Epithelial cell of prostate (primary cell): ENCODE measurements at places on chromosomes 7 and 10.

GRCh38 chr7:75716992-75717626 lies 21.6 kb downstream of the HIP1 start:
- DNase-seq = no peak

- DNase-seq = no peak
Measured at GRCh38 chr7:46034056-46034768, 113.1 kb upstream of the IGFBP3 start.

DNA sequence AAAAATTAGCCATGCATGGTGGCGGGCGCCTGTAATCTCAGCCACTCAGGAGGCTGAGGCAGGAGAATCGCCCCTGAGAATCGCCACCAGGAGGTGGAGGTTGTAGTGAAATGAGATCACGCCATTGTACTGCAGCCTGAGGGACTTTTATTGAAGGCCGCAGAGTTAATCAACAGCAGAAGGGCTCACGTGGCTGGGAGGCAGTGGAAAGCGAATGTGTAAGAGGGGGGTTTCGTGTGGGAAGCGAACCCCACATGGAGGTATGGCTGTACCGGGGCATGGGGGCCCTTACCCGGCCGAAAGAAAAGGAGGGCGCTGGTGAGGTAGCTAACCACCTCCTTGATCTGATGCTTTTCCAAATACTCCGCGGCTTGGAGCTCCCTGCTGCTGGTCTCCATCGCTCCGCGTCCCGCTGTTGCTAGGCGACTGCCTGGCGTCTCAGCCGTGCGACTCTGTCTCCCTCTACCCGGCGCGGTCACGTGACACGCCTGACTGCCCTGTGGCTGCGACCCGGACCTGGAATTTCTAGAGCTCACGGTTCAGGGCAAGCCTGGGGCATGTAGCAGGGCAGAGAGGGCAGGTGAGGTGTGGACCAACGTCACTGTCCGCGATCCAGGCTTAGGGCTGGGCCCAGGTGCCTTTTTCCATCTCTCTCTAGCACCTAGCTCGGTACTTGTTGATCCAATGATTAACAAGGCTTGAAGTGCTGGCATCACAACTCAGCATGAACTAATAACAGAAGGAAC lies at the start of gene EFCAB10:
Gene EFCAB10 (minus strand): TSS at position 428 of the 746 bp plus-strand sequence. CDS start 30 bp downstream, at position 398.
- peak; percentile 8 for DNase-seq

DNA sequence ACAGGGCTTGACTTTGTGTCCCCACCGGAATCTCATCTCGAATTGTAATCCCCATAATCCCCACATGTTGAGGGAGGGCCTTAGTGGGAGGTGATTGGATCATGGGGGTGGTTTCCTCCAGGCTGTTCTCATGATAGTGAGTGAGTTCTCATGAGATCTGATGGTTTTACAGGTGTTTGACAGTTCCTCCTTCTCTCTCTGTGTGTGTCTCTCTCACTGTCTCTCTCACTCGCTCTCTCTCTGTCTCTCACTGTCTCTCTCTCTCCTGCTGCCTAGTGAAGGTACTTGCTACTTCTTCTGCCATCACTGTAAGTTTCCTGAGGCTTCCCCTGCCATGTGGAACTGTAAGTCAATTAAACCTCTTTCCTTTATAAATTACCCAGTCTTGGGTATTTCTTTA lies 289.8 kb upstream of the HABP2 start:
- no peak for DNase-seq

GRCh38 chr10:119834188-119834587 lies 38.5 kb downstream of the MCMBP start:
- peak; percentile 18 for DNase-seq

- no peak for DNase-seq
Measured at GRCh38 chr10:10989669-10990068, 28.0 kb upstream of the CELF2 start.

- no peak for DNase-seq
Measured at GRCh38 chr7:158953912-158954311, 97.6 kb downstream of the DYNC2I1 start.

DNA sequence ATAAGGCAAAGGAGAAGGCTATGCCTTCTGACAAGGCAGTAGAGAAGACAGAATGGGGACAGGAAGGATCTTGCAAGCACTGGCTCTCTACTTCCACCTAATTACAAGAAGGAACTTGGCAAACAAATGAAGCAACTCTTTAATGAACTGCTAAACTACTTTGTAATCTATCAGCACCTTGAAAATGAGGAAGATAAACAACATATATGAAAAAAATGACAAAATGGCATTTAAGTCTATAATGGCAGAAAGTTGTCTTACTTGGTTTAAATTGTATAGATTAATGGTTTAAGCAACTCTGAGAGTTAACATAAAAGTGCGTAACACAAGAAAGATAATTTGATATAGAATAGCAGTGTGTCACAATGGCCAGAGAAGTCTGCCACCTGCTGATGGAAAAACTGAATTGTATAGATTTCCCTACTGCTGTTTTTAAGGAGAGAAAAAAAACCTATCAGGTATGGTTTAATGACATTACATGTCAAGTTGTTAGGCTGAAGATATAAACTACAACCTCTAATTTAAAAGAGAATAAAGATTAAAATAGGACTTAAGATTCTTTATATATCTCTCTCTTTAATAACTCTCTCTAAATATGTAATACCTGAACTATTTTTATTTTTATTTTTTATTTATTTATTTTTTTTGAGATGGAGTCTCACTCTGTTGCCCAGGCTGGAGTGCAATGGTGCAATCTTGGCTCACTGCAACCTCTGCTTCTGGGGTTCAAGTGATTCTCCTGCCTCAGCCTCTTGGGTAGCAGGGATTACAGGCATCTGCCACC lies 11.8 kb downstream of the NT5C3A start:
- no peak for DNase-seq

DNA sequence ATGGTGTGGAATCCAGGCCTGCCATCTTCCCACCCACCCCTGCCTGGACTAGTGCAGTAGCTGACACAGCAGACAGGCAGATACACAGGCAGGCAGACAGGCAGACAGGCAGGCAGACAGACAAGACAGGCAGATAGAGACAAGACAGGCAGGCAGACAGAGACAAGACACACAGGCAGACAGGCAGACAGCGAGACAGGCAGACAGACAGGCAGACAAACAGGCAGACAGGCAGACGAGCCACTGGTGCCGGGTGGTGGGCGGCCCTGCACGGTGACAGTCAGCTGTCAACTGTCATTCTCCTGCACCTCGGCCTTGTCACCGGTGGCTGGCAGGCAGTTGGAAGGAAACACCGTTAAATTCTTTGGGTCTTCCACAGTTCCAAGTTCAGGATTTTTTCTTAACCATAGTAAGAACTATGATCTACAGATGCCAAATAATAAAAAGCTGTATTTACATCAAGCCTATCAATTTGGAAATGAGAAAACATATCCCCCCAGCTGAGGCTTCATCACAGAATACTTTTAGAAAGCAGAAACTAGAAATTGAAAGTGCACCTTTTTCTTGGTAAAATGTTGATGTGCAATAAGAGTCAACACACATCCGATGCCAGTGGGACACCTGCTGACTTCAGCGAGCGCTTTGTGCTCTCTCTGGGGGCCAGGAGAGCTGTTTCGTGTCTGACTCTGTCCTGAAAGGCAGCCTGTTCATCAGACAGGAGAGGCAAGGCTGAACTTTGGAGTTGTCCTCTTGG lies 250.4 kb downstream of the DNAJB6 start:
- no peak for DNase-seq

GRCh38 chr10:129885526-129885925 lies 78.5 kb downstream of the EBF3 start:
- DNase-seq = no peak

GRCh38 chr7:70352906-70353305 lies 754.6 kb downstream of the AUTS2 start:
- no peak for DNase-seq

DNA sequence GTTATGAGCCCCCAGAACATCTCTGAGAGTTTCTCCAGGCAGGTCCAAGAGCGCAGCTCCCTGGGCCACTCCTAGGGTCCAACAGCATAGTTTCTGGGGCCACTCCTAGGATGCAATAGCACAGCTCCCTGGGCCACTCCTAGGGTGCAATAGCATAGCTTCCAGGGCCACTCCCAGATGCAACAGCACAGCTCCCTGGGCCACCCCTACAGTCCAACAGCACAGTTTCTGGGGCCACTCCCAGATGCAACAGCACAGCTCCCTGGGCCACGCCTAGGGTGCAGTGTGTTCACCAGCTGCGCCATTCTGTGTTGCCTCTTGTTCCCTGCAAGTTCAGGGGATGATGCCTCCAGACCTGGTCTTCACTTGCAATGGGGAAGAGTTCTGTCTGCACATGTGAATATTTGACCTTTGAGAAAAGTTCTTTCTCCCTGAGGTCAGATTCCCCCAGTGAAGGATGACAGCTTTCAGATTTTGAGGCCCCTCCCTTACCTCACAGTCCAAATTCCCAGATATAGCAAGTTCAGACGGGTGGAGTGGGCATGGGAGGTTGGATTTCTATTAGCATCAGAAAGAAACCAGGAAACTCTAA lies 43.0 kb upstream of the LEP start:
- DNase-seq = no peak

DNA sequence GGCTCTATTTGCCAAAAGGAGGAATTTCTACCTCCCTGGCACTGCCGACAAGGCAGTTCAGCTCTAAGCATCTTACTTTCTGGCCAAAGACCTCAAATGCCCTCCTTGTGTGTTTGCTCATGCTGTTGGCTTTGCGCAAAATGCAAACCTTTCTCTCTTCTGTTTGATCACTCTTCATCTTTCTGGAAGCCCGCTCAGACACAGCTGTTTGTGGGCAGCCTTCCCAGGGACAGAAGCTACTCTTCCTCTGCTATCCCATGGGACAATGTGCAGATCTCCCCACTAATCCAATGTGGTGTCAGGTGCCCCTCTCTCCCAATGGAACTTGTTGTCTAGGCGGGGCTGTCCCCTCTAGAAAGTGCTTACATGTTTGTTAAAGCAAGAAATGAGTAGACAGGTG lies 278.7 kb downstream of the CCSER2 start:
- DNase-seq = no peak

DNA sequence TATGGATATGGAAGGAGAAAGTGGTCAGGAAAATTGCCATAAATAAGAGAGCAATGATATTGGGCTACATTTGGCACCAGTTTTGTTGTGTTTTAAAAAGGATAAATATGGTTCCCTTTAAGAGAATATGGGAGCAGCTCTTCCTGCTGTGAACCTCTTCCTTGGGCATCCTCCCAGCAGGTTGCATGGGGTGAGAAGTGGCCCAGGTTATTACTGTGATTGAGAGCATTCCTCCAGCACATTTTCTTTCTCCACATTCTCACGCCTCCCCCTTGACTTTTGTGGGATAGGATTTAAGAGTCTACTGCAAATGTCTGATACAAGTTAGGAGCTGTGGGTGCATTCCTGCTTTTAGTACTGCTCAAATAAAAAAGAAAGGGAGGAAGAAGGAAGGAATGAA lies 214.8 kb downstream of the POU6F2 start:
- no peak for DNase-seq

DNA sequence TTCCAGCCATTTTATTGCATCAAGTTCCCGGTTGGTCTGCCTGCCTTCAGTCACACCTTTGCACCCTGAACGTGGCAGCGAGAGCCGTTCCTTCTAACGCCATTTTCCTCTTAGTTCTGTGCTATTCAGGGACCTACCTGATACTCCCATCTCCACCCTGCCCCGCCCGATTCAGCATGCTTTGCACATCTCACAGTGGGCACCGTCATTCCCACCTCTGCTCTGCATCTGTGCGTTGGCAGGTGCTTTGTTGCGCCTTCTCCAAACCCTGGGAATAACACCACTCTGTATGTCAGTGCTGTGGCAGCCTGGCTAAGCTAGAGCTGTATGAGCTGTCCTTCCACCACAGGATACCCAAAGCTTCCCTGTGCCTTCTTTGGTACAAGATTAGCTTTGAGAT lies 96.8 kb downstream of the ACTR3B start:
- no peak for DNase-seq

GRCh38 chr7:54678763-54679489 lies 80.1 kb downstream of the SEC61G start:
- no peak for DNase-seq

- no peak for DNase-seq
Measured at GRCh38 chr10:114313139-114313538, 74.1 kb downstream of the VWA2 start.

DNA sequence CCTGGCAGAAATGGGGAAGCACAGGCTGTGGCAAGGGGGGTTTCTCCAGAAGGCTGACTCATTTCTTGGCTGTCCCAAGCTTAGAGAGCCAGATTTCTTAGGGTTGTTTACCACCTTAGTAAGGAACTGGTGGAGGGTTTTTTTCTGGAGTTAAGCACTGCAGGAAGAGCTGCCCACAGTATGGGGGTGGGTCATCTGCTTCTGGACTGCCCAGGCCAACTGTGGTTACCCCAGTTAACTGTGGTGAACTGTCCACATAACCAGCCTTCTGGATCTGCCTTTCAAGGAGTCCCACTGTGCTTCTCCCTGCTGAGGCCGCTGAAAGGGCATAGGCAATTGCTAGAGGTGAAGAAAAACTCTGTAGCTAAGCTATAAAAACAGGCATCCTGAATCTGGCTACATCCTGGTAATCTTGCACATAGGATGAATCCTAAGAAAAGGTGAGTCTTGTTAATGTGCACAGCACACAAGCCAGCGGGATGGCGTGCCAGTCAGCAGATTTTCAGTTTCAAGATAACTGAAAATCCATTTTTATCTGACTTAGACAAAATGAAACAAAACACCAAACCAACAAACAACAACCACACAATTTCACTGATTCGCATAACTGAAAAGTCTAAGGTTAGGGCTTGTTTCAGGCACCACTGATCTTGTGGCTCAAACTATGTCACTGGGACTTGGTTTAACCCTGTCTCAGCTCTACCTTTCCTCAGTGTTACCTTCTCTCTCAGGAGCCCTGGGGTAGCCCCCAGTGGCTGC lies 21.6 kb upstream of the TSPAN33 start:
- DNase-seq = no peak

- DNase-seq = no peak
Measured at GRCh38 chr10:96529634-96530279, 16.0 kb upstream of the TLL2 start.

DNA sequence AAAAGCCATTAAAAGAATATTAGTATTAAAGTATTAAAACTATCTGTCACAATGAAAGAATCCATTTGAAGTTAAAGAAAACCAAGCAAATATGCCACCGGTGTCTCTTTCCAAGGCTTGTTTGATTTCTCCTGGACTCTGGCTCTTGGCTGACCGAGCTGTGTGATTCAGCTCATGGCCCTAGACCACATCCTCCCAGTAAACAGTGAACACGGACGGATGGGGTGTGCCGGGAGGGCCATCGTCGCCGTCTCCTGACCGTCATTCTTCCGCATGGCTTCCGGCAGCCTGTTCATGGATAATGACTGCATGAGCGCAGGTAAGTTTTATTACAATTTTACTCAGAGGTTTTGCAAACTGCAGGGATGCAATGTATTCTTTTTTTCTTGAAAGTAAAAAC lies 218.5 kb downstream of the DNAJB6 start:
- DNase-seq = no peak

DNA sequence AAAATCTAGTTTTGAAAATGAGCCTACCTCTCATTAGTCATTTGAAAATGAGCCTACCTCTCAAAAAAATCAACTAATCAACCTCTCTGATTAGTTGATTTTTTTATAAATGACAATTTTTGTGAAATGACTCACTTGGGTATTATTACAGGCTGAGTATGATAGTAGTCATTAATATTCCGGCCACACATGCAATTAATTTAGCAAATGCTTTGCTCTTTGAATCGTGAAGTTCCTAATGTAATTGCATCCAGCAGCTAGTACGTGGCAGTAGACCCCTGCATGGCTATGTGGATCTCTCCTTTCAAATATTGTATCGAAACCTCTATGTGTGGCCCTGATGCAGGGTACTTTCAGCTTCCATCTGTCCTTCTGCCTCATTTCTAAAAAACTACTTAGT lies 245.9 kb upstream of the PHYHIPL start:
- DNase-seq = no peak

GRCh38 chr10:128420623-128421022 lies 294.4 kb upstream of the MKI67 start:
- DNase-seq = no peak

- no peak for DNase-seq
Measured at GRCh38 chr10:101385866-101386658, 32.1 kb downstream of the BTRC start.
